Spinal cord (tissue), 10 donors: ENCODE measurements at places on chromosomes 2 and 18.

DNA sequence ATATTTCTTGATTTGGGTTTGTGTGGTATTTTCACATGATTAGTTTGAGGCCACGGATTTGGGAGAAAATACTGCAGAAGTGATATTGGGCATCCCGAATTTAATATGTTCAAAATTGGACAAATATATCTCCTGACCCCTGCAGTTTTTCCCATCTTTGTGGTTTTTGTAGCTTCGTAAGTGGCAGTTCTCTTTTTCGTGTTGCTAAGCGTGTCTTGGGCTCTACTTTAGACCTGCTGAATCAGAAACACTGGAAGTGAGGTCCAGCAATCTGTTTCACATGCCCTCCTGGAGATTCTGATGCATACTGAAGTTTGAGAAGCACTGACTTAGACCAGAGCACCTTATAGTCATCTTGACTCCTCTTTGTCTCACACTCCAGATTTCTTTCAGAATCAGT, 98.3 kb downstream of the EPB41L5 start:
- no peak for DNase-seq

GRCh38 chr2:139964721-139965440, 1184.7 kb upstream of the NXPH2 start:
- no peak for DNase-seq

- DNase-seq = no peak
Measured at GRCh38 chr2:233091595-233092375, 31.6 kb downstream of the INPP5D start.

- peak; percentile 42 for DNase-seq
Measured at GRCh38 chr2:63055226-63056106, 4.8 kb downstream of the OTX1 start.

DNA sequence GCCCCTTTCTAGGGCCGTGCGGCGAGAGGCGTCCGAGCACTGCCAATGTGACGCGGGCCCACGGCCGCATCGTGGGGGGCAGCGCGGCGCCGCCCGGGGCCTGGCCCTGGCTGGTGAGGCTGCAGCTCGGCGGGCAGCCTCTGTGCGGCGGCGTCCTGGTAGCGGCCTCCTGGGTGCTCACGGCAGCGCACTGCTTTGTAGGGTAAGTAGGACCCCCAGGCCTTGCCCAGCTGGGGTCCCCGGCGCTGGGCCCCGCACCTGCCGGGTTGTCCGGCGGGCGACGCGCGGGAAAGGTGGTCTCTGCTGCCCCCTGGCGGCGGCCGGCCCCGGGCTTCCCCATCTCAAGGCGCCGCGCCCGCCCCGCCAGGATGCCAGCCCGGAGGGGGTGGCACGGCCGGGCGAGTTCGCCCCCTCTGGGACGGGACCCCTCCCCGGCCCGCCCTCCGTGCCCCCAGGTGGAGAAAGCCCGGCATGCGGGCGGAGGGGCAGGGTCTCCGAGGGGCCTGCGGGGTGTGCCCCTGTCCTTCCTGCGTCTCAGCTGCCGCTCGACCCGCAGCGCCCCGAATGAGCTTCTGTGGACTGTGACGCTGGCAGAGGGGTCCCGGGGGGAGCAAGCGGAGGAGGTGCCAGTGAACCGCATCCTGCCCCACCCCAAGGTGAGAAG, 1.9 kb downstream of the PRSS56 start:
- no peak for DNase-seq

DNA sequence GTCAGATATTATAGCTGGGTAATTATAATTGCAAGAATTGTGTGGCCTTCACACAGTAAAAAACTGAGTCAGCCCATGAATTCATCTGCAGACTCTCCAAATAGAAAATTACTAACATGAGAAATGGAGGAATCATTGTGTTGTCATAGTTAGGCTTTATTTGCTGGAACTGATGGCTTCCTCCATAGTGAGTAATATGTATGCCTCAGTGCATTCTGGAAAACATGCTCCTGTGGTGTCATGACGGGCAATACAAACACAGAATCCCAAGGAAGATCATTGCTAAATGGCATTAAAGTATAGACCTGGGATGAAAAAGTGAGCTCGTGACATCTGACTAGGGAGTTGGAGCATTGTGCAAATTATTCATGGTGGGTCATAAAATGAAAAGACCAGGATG, 23.6 kb upstream of the NMS start:
- DNase-seq = no peak

DNA sequence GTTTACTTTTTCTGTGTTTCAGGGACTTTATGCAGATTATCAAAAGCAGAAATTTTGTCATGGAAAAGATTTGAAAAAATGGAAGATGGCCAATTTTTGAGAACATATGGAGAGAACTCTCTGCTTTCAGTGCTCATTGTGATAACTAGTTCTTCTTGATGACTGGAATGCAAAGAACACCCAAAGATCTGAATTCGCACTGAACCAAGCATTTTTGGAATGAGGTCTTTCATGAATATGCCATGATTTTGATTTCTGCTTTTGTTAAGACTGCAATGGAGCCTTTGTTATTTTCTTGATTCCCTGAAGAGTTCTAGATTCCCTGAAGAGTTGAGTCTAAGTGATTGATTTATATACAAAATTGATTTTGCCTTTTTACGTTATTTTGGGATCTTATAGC, 124.1 kb downstream of the FMNL2 start:
- no peak for DNase-seq

DNA sequence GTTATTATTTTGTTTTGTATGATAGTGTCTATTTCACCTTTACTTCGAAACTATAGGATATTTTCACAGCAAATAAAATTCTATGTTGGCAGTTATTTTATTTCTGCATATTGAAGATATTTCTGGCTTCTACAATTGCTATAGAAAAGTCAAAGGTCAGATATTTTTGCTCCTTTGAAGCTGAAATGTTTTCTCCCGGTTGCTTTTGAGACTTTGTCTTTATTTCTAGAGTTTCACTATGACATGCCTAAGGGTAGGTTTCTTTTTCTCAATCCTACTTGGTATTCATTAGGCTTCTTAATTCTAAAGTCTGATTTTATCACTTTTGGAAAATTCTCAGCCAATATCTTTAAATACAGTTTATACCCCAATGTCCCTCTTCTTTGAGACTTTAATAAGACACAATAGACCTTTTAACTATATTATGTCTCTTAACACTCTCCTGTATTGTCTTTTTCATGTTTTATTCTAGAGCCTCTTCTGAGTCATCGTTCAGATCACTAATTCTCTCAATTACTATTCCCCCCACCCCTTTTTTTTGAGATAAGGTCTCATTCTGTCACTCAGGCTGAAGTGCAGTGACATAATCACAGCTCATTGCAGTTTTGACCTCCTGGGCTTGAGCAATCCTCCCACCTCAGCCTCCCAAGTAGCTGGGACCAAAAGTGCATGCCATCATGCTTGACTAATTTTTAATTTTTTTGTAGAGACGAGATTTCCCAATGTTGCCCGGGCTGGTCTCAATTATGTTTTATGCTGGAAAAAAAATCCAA, 50.5 kb downstream of the USP37 start:
- DNase-seq = no peak

- DNase-seq = no peak
Measured at GRCh38 chr2:5285872-5286769, 406.1 kb upstream of the SOX11 start.

GRCh38 chr2:196952936-196953335, 26.4 kb upstream of the PGAP1 start:
- DNase-seq = no peak

DNA sequence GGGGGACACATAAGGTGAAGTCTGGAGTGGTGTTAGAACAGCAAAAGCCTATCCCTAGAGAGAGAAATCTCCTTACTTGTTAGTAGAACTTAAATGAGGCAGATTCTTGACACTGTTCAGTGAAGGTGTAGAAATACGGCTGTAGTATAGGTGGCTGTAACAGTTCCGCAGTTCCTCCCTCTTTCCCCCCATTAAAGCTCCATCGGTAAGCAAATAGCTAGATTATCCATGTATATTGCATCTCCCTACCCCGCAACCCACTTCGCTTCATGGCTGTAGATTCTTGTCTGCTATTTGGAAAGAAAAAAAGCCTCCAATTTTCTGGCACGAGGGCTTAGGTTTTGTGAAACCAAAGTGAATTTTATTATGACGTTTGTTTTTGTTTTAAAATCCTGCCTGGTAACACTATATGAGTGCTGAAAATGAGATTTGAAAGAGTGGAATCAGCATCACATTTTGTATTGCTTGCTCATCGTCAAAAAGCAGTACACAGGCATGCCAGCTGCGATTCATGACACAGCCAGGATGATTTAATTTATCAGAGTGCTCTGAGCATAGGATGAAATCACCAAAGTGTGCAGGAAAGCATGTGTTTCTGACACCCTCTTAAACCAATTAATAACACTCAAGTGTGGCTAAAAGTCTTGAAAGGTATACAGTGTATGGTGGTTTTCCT, 1.4 kb downstream of the FAM171B start:
- no peak for DNase-seq

DNA sequence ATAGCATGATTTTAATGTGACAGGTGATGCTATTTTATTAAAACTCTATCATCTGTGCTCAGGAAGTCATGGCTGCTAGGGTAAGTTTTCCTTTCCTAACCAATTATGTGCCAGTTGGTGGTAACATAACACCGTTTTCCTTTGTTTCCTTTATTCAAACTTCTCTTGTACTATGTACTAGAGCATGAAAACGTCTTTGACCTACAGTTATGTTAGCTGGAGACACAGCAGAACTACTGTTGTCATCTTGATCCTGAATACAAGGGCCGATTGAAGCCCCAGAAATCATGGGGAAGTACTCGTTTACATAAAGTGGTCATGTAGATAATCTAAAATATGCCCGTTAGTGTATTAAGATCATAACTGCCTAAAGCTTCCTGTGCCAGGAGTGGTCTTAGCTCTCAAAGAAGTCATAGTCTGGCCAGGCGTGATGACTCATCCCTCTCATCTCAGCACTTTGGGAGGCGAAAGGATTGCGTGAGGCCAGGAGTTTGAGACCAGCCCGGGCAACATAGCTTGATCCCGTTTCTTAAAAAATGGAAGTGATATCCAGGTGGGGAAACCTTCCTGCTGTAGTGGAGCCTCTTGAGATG, 20.5 kb downstream of the NEDD4L start:
- DNase-seq = no peak

DNA sequence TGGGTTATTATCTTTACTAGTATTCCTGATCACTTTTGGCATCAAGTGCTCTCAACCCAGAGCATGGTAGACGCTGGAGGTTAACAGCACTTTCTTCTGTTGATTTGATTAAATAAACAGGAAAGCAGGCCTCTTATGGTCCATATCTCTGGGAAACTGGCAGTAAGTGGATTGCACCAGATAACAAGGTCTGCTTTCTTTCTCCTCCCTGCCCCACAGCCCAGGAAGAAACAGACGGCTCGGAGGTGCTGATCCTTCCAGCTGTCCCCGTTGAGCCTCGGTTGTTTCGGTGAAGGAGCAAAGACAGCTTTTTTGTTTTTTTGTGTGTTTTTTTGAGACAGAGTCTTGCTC, 100.8 kb upstream of the KCTD1 start:
- no peak for DNase-seq

- DNase-seq = no peak
Measured at GRCh38 chr2:72386288-72386687, 238.6 kb upstream of the CYP26B1 start.

GRCh38 chr18:28494151-28494550, 317.2 kb upstream of the CDH2 start:
- DNase-seq = no peak

- no peak for DNase-seq
Measured at GRCh38 chr18:58541789-58542425, 87.0 kb downstream of the ALPK2 start.

DNA sequence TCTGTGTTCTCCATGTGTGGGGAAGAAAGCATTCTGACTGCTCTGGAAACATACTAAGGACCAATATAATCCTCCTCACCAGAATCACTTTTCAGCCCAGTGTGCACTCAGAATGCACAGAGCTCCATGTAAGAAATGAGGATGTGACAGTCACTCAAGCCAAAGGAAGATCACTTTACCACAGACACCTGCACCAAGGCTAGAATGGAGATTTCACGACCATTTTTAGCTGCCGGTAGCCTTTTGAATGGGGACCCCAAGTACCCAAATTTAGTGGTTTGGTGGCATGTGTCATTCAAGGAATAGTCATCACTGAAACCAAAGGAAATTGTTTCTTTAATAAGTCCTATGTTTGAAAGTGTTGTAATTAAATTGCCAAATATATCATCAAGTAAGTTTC, 613.2 kb upstream of the ACVR2A start:
- DNase-seq = no peak

GRCh38 chr2:157789933-157790511, 86.1 kb downstream of the ACVR1 start:
- DNase-seq = no peak

- DNase-seq = no peak
Measured at GRCh38 chr2:221771297-221771696, 199.2 kb upstream of the EPHA4 start.

DNA sequence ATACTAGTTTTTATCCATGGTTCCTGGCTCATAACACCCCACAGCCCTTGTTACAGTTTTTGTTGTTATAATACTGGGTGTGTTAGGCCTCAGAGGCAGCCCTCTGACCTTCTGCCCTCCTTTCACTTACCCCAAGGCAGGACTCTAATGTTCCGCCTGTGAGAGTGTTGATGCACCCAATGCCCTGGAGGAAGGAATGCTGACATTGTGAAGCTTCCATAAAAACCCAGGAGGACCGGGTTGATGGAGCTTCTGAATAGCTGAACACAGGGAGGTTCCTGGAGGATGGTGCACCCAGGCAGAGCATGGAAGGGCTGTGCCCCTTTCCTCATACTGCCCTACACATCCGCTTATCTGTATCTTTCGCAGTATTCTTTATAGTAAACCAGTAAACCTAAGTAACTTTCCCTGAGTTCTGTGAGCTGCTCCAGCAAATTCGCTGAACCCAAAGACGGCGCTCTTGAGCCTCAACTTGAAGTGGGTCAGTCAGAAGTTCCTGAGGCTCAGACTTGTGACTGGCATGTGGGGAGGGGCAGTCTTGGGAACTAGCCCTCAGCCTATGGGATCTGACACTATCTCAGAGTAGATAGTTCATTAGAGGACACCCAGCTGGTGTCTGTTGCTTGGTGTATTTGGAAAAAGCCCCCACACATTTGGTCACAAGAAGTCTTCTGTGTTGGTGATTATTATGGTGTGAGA, 10.4 kb downstream of the STON1 start:
- DNase-seq = no peak

DNA sequence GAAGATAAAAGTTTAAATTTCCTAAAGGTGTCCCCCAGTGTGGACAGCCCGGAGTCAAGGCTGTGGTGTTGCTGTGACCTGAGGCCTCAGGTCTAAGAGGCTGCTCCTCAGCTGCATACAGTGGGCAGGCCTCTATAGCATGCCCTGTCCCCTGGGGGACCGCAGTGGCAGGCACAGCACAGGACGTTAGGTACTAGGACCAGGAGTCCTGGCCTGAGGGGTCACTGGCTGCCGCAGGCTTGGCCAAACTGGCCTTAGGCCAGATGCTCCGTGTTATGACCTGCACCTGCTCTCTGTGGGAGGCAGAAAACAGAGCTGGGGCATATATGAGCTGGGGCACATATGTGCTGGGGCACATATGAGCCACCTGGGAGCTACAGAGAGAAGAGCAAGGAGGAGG, 21.2 kb upstream of the MAL start:
- no peak for DNase-seq

DNA sequence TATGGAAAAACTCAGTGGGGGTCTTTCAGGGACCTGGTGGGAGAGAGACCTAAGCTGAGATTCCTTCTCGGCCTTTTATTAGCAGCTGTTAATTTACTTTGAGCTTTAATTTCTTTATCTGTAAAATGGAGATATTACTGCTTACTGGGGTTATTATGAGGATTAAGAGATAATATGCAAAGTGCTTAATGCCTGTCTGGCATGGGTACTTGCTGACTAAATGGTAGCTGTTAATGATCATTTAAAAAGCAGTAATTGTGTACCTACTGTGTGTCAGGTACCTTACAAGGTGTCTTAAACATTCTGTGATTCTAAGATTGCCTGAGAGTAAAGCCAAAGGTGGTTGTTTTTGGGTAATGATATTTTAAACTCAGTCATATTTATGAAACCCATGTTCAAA, 2.6 kb downstream of the ITGA6 start:
- DNase-seq = no peak
